ENCODE measurements at places on chromosomes 16 and 17.

DNA sequence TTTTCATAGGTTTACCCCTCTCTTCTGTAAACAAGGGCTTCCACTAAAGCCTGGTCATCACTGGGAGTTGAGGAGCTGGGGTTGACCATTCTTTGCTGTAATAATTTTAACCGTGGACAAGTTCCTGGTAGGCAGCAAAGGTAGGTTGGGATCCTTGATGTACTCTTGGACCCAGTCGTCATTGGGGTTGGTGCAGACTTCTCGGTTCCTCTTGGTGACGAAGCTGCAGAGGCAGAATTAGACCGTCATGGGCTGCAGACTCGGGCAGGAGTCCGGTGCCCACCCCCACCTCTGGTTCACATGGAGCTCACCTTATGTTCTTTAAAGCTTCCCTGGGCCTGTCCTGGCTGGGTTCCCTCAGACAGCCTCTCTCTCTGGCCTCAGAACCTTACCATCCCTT, 3.8 kb downstream of the CCL16 start:
- DNase-seq, result no peak

DNA sequence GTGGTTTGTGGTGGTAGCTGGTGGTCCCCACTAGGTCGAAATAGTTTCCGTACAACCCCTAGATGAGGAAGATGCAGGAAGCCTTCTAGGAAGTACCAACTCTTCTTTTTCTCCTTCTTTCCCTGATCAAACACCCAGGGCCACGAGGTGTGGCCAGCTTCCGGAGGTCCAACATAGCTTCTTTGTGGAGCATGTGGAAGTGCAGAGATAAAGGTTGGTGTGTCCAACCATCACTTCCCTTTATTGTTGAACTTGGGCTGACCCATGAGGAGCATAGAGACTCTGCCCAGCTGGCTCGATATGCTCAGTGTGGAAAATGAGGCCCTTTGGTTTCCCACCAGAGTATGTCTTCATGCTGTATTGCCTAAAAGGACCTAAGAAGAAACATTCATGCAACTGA, 6.3 kb upstream of the RGS9 start:
- DNase-seq, result no peak

DNA sequence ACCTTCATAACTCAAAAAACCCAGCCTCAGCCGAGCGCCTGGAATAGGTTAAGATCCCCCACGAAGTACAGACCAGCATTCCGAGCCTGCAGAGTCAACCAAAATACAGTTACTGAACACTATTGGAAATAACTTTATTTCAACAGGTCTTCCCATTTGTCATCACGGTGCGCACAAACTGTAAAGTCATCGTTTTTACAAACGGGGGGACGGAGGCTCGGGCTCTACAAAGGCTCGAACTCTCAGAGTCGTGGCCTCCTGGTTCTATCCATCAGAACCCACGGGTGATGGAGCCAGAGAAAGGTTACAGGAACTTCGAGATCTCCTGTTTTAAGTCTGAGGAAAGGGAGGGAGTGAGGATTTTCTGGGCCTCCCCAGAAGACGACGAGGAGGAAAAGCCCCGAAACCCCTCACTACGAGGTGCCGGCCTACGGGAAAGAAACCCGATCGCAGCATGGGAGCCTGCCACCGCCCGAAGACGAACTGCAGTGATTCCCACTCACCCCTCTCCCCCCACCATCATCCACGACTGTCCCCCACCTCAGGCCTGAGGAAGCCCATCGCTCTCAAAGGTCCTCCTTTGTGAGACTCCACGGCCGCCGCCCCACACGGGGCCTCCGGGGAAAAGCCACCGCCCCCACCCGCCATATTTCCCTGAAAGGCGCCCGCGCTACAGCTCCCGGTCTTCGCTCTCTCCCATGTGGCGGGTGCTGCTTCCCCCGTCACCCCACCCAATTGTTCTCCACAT, 917 bp downstream of the YWHAE start:
- peak; percentile 46 for DNase-seq

DNA sequence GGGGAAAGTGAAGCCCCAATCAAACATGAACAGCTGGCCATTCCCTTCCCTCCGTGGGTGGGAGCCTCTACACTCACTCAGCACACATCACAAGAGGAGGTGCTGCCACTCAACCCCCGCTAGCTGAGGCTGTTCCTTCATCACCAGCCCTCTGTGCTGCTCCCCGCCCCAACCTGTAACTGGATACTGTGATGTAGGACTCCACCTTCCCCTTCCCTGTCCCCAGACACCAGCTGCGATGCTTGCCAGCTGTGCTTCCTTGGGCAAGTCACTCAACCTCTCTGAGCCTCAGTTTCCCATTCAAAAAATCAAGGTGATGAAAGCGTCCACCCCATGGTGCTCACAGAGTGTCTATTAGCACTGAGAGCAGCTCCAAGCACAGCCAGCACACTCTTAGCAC, 273.2 kb downstream of the MRTFB start:
- no peak for DNase-seq

DNA sequence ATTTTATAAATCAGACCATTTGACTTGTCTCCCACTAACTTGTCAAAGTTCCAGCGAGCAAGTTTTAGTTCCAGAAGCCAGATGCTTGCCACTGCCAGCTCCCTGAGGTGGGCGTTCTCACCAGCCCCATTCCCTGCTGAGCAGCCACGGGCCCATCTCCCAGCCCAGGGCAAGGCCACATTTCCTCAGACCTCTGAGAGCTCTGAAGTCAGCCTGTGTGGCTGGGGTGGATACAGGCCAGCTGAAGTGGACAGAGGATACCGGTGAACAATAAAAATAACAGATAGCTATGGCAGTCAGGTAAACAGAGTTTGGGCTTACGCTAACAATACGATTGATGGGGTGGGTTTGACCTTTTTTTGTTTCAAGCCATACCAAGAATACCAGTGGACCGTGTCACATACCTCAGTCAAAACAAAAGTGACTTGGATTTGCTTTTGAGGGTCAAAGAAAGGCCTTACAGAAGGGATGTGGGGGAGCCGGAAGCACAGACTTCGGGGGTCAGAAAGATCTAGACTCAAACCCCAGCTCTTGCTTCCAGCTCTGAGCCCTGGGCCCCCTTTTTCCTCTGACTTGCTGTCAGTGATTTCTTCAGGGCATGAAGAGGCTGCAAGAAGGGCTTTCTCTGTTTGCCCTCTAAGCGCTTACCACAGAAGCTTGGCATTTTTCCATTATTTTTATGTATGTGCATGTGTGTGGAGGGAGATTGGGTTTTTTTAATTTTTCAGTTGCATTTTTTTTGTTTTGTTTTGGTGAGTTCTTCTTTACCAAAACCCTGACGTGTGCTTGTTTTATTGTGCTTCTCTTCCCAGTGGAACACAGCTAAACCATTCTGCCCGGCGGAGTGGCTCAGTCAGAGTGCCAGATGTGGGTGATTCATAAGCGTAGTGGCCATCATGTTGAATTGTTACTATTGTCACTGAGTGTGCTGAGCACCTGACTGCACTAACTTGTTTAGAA, 109.9 kb downstream of the GNAO1 start:
- no peak for DNase-seq

GRCh38 chr17:65553646-65554552, 7.5 kb downstream of the AXIN2 start:
- peak; percentile 61 for DNase-seq

DNA sequence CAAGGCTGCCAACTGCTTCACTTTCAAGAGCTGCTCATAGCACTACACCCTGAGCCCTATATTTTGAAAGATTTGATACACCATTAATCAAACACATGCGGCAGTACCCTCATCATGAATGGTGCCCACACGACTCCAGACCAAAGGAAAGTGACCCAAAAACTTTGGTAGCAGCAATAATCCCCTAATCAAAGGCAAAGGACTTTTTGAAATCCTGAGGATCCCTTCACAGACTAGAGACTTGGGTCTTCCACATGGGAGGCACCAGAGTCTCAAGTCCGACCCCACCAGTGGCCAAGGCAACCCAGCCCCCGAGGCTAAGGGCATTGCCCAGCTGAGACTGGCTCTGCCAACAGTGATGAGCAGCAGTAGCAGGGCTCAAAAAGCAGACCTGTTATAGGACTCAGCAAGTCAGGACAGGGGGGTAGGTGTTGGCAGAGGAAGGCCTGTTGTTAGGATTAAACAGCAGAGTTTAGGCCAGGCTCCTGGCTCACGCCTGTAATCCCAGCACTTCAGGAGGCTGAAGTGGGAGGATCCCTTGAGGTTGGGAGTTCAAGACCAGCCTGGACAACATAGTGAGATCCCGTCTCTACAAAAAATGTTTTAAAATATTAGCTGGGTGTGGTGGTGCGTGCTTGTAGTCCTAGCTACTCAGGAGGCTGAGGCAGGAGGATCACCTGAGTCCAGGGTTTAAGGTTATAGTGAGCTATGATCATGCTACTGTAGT, 3.2 kb downstream of the TRIM25 start:
- DNase-seq, result no peak

- DNase-seq, result no peak
Observed at GRCh38 chr17:76318586-76318985, 10.5 kb upstream of the QRICH2 start.

- peak; percentile 29 for DNase-seq
Observed at GRCh38 chr17:76384987-76385891, 830 bp downstream of the SPHK1 start.

DNA sequence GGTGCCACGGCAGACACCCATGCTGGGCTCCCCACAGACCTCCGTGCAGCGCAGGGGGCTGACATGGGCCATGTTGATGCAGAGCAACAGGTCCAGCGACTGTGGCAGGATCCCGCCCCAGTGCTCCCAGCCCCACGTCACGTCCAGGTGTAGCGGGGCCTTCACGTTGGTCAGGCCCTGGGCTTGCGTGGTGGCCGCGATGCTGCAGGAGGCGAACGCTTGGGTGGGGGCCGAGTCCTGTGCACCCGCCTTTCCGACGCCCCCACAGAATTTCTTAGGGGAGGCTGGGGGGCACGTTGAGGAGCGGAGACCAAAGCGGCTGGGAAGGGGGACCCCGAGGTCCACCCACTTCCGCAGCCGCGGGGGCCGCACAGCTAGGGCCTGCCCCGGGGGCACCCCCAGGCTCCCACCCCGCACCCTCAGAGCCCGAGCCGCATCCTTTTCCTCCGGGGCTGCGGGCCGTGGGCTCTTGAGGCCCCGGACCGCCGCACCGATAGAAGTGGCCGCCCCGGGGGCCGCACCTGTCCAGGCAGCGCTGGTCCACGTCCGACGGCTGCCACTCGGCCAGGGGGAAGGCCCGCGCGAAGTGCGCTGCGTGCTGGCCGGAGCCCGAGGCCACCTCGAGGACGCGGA, 416 bp downstream of the METTL26 start:
- peak; percentile 26 for DNase-seq

- no peak for DNase-seq
Observed at GRCh38 chr17:7131423-7131791, 16.8 kb upstream of the ASGR2 start.

- no peak for DNase-seq
Observed at GRCh38 chr16:84838383-84838948, 18.7 kb downstream of the CRISPLD2 start.

DNA sequence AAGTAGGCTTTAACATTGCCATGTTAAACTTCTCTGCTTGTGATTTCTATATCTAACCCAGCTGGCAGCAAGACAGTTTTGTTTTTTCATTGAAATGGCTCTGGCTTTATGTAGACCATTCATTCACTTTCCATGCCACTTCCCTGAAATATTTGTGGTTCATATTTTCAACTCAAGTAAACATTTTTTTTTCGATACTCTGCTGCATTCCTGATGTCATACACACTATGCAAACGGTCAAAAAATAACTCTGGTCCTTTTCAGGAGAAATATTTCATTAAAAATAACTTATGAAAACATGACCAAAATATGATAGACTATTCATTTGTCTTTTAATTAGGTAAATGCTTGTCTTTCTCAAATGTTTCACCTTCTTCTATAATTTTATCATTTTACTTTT, 116.3 kb downstream of the USP22 start:
- no peak for DNase-seq

DNA sequence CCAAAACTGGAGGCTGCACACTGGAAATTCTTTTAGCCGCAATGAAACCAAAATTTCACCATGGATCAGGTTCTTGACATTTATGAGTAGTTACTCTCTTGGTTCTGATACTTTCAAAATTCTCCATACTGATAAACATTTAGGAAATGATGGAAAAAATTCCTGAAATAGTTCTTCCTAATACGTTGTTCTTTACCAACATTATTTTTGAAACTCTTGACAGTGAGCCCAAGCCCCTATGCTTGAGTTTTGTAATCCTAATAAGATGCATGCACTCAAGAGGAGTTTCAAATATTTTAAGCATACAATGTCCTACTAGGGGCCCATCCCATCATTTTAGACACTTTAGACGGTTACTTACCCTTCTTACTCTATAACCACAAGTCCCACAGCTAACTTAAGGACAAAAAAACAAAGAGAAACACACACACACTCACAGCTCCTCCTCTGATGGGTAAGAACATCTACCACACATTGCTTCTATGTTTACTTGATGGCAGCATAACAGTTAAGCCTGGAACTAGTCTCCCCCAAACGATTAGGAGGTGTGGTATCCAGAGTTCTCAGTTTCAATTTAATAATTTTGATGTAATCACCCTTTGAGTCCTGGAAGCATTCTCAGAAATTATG, 3.7 kb downstream of the VEZF1 start:
- no peak for DNase-seq

DNA sequence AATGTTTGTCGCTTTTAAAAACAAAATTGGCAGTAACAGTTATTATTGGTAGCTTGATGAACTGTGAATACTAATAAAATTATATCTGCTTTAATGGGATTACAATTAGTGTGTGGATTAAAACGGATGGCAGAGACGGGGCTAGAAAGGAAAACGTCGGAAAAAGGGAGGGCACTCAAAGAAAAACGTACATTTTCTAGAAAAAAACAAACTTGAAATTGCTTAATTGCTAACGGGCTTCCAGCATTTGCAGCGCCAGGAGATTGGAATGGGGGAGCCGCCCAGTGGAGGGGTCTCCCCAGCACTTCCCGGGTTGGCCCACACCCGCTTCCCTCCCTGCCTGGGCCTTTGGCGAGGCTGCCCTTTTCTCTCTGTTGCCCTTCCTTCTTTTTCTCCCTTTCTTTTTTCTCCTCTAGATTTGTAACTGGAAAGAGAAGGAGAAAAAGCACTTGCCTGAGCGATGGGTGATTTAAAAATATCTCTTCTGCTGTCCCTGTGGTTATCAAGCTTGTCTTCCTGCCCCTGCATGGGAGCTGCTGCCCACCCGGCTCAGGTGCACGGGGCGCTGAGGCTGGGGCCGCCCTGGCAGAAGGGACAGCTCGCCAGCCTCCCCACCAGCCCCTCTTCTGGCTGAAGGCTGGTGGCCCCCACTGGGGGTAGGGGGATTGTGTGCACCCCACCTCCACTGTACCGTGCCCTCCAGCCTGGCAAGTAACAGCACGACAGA, 5.9 kb downstream of the BAHCC1 start:
- no peak for DNase-seq

DNA sequence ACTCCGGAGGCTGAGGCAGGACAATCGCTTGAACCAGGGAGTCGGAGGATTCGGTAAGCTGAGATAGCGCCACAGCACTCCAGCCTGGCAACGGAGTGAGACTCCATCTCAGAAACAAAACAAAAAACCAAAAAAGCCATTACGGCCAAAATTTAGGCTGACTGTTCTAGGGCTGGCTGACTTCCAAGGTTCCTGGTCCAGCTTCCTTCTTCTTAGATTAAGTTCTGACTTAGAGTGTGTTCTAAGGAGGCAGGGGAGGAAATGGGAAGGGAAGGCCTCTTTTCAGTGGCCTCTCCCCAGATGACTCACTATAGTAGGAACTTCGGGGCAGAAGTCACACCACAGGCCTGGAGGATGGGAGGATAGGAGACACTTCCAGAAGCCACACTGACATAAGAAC, 27.7 kb upstream of the CLEC18B start:
- no peak for DNase-seq

GRCh38 chr16:11315510-11315909, 29.7 kb upstream of the RMI2 start:
- DNase-seq, result no peak

All from activated CD4-positive, alpha-beta T cell treated with anti-CD3 and anti-CD28 coated beads, Interleukin-10, Interleukin-2, amounts not matched to agents 100 ng/mL and 50 ng/mL, durations not matched to agents 16 hours and 8 hours (primary cell).